Stimulated activated CD8-positive, alpha-beta memory T cell treated with anti-CD3 and anti-CD28 coated beads, Interleukin-4, amount 100 ng/mL, for 24 hours (primary cell): ENCODE measurements at places on chromosomes 3 and 15.

DNA sequence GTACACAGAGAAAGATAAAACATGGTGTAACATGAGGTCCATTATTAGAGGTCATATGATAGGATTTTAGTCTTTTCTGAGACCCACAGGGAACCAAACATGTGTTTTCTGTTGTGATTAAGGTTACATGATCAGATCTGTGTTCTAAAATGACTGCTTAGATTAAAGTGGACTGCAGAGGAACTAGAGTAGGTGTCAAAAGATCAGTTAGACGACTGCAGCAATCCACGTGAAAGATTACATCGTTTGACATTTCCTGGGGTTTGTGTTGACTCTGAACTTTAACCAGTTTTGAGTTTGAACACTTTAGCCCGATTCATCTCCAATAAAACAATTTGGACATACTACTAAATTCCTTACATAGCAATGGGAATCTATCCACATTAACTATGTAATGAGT is 5.1 kb downstream of the MIX23 start:
- no peak for DNase-seq

DNA sequence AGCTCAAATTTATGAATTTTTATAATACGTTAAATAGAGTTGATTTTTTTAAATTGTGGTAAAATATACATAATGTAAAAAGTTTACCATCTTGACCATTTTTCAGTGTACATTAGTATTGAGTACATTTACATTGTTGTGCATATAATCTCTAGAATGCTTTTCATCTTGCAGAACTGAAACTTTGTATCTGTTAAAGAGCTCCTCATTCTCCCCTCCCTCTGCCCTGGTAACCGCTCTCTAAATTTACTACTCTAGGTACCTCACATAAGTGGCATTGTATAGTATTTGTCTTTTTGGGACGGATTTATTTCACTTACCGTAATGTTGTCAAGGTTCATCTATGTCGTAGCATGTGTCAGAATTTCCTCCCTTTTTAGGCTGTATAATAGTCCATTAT is 13.6 kb downstream of the TBC1D23 start:
- no peak for DNase-seq

- DNase-seq, result no peak
Measured at GRCh38 chr15:55917881-55918296, 75.5 kb downstream of the NEDD4 start.

- DNase-seq, result no peak
Measured at GRCh38 chr15:60591496-60592370, 112.8 kb upstream of the ICE2 start.

DNA sequence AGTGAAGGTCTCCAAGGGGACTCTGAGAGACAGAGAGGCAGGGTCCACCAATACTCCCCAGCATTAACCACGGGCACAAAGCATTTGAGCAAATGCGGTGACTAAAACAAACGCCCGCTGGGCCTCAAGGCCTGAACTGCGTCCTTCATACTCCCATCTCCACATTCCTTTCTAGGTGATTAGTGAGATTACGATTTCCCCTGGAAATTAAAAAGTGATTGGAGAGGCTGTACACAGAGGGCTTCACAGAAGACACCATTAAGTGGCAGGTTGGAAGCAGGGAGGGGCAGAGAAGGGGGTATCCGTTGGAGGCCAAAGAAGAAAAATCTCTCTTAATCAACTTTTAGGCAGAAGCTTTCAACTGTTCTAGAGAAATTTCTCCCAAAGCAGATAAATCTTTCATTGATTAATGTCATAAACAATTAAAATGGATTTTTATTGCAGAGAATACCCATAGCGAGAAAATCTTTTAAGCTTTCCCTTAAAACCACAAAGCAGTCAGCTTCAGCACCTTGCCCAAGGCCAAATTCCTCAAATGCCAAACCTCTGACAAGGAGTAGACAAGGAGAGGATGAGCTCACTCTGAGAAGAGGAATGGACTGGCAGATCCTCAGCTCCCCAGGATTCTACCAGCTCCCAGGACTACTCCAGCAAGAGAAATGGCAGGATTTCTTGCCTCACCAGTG is 38.2 kb downstream of the MB21D2 start:
- DNase-seq, result no peak

DNA sequence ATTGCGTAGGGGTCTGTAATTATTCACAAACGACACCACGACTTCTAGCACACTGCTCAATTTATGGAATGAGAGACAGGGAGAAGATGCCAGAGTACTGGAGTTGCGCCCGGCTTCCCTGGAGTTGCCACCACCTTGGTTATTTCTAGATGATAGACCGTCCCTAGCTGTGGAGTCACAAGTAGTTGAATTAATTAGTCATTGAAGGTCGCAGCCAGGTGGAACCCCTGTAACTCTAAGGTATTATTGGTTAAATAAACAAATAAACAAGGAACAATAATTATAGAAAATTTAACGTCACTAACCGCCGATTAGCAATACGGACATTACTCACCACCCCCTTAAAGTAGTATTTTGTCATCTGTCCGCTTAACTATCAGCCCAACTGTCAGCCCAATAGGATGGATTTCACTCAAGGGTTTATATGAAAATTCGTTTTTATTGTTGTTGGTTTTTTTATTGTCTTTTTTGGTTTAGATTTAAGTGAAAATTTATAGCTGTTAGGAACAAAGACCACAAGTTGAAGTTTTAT is 911 bp upstream of the AZI2 start:
- DNase-seq, result no peak

DNA sequence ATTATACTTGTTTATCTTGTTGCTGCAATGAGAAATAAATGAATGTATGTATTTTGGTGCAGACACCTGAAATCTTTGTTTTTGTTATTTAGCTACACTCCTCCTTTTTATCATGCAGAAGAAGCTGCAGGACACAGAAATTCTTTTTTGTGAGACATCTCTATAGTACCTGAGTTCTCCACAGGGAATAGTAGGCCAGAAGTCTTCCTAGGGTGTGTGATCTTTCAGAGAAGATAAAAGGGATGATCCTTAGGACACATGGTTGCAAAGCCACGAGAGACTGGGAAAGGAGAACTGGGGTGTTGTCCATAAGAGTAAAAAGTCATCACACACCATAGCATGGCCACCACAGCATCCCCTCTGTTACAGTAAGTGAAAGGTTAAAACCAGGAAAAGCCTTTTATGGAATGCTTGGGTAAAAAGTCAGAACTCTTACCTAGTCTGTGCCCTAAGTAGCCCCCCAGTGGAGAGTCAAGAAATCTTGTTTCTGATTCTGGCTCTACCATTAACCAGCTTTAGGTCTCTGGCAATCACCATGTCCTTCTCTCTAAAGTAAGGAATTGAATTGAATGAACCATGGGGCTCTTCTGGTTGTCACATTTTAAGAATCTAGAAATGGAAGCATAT is 31.9 kb upstream of the ADGRG7 start:
- no peak for DNase-seq

DNA sequence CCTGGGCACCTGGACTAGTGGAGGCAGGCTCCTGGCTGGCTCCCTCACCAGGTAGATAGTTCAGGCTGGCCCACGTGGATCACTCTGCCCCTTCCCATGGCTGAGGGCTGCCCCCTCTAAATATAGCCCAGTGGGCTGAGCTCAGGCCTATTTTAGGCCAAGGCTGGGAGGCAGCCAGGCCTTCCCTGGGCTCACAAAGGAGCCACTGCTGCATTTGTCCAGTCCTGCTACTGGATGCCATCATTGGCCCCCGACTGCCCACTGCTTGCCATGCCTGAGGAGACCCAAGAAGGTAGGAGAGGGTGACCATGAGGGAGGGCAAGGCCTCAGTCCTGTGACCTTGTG is at the start of gene LSMEM2:
LSMEM2 (plus strand) TSS at position 208 of the 345 bp plus-strand sequence; CDS start at position 235, 27 bp downstream.
- no peak for DNase-seq
